ENCODE measurements at places on chromosomes 3 and 15. TPM values are rescaled to one million over a fixed set of nuclear protein-coding genes. Genes with fewer than 3 reads are reported as not detected.

Gene P2RY1
- polyA plus RNA-seq = 0.25 TPM

- H3K4me1 ChIP-seq = no peaks in the 10 kb centered on the region
- no peaks in the 10 kb centered on the region for H3K27me3 ChIP-seq
- H3K36me3 ChIP-seq = no peaks in the 10 kb centered on the region
- H3K4me3 ChIP-seq = no peak overlapping the region
Measured at GRCh38 chr15:76114561-76114960, 54.8 kb downstream of the TMEM266 start.

DNA sequence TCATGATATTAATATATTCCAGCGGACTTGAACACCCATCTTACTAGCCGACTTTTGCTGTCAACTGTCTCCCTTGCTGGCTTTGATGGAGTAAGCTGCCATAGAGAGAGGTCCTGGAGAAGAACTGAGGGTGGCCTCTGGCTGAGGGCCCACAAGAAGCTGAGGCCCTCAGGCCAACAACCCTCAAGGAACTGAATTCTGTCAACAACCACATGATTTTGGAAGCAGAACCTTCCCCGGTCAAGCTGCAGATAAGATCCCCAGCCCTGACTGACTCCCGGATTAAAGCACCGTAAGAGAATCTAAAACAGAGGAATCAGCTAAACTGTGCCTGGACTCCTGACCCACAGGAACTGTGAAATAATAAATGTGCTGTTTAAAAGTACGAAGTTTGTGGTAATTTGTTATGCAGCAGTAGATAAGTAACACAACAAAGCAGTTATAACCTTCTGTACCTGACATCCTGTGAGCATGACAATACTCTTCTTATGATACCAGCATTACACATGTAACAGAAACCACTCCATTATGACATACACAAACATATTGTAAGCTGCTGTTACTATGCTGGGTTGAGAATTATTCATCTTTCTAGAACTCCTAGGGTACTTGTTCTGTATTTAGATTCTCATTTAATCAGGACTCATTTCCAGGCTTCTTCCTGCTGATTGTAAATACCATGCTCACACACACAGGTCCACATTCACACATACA lies 66.2 kb downstream of the HES1 start:
- no peaks in the 10 kb centered on the region for H3K36me3 ChIP-seq
- no peaks in the 10 kb centered on the region for H3K27me3 ChIP-seq
- H3K4me3 ChIP-seq = no peak overlapping the region
- DNase-seq = no peak
- peaks cover 7% of the 10 kb centered on the region for H3K4me1 ChIP-seq

Gene TJP1
- polyA plus RNA-seq = 16.3 TPM

GRCh38 chr3:45362758-45363157 lies 25.6 kb upstream of the LARS2 start:
- no peaks in the 10 kb centered on the region for H3K36me3 ChIP-seq
- no peak for DNase-seq
- no peak overlapping the region for H3K27ac ChIP-seq
- peaks cover 3% of the 10 kb centered on the region for H3K27me3 ChIP-seq
- no peak overlapping the region for H3K4me3 ChIP-seq

Gene RPL29
- polyA plus RNA-seq = 2,598 TPM

GRCh38 chr15:72182673-72183072 lies 14.9 kb downstream of the GRAMD2A start:
- H3K4me1 ChIP-seq = peaks cover 10% of the 10 kb centered on the region
- no peaks in the 10 kb centered on the region for H3K36me3 ChIP-seq
- H3K27me3 ChIP-seq = no peaks in the 10 kb centered on the region
- no peak overlapping the region for H3K27ac ChIP-seq
- no peak for DNase-seq
- no peak overlapping the region for H3K4me3 ChIP-seq

- H3K4me3 ChIP-seq = no peak overlapping the region
- DNase-seq = no peak
- no peaks in the 10 kb centered on the region for H3K27me3 ChIP-seq
- no peaks in the 10 kb centered on the region for H3K36me3 ChIP-seq
Measured at GRCh38 chr15:60975218-60975617, 253.9 kb downstream of the RORA start.

Data from psoas muscle (tissue), 8 donors.